Stimulated activated CD4-positive, alpha-beta T cell treated with anti-CD3 and anti-CD28 coated beads, TNF-alpha, amount 100 ng/mL, for 1 hour (primary cell): ENCODE measurements at places on chromosomes 1 and 21.

- no peak for DNase-seq
Measured at GRCh38 chr1:192272732-192273131, 44.1 kb upstream of the RGS21 start.

GRCh38 chr1:23449958-23450357, 25.4 kb upstream of the TCEA3 start:
- no peak for DNase-seq

GRCh38 chr21:42182713-42183371, 36.1 kb upstream of the ABCG1 start:
- no peak for DNase-seq

GRCh38 chr1:174397261-174397660, 50.5 kb upstream of the GPR52 start:
- DNase-seq: no peak

DNA sequence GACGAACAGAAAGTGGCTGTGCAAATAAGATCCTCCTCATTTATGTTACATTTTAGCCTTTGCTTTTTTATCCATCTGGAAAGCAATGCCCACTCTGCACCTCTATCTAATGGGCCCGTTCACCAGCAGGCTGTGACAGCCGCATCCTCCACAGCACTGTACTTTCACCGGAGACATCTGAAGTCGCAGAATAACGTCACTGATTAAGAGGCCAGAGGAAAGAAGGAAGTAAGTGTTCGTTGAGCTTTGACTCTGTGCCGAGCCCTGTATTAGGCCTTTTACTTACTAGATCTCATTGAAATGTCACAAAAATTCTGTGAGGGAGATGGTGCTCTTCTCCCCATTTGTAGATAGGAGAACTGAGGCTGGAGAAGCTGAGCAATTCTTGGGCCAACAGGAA, 62.3 kb downstream of the KAZN start:
- DNase-seq: no peak

DNA sequence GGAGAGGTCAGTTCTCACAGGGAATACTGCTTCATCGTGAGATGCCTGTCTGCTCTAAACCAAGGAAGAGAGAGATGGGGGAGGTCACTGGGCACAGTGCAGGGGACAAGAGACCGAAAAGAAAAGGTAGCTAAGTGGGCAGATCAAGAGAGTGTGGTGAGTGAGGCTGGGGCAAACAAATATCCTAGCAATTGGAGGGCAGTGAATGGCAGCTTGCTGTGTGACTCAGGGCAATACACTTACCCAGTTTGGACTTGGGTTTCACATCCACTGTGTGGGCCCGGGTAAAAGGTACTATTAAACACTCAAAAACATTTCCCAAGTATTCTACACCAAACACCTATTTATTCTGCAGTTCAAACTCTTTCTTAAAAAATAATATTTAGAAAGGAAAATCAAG, 10.2 kb downstream of the PLXNA2 start:
- DNase-seq: no peak

DNA sequence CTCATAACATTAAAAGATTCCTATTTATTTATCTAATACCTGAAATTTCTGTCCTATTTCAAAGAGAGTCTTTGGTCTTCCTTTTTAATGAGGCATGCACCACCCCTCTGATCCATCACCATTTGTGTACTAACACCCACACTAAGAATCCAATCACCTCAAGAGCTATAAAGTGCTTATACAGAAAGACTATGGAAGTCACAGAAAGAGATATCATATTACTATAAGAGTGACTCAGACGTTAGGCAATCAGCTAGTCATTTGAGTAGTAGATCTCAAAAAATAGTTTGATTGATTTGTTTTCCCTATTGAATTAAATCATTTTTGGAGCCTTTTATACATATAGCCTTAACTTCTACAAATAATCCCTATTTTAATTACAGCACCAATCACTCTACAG, 46.1 kb downstream of the NME7 start:
- DNase-seq: no peak

DNA sequence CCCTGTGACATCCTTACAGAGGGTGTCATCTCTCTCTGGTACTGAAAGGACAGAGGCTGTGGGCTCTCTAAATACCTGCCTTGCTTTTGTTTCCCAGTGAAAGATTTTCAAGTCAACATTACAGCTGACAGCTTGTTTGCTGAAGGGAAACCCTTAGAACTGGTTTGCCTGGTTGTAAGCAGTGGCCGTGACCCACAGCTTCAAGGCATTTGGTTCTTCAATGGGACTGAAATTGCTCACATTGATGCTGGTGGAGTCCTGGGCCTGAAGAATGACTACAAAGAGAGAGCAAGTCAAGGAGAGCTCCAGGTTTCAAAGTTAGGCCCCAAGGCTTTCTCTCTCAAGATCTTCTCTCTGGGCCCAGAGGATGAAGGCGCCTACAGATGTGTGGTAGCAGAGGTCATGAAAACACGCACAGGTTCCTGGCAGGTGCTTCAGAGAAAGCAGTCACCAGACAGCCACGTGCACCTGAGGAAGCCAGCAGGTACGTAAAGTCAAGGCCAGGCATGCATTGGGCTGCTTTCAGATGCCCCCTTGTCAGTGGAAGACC, 11.8 kb downstream of the CD101 start:
- DNase-seq: no peak

GRCh38 chr1:187621951-187622350, 793.2 kb downstream of the PLA2G4A start:
- DNase-seq: no peak

GRCh38 chr1:36765785-36766300, 268.5 kb downstream of the GRIK3 start:
- no peak for DNase-seq

GRCh38 chr1:162942916-162943559, 82.1 kb upstream of the CCDC190 start:
- DNase-seq: no peak

GRCh38 chr1:107572674-107573211, 392.2 kb downstream of the VAV3 start:
- no peak for DNase-seq

DNA sequence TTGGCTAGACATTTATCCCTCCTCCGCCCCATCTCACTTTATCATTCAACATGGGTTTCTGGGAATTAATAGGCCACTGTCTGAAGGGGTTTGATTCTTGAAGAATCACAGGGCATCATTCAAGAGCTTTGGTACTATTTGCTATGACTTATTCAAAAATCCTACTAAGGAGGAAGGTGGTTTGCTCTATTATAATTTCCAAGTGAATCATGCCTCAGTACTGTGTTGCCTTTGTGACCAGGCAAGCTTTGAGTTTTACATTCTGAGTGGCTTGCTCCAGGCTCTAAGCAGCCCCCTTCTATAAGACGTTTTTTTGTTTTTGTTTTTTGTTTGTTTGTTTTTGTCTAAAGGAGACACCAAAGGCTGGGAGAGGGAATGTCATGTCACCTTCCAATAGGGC, 2.6 kb downstream of the C1orf21 start:
- DNase-seq: no peak
